ENCODE measurements at places on chromosomes 6 and 20.

DNA sequence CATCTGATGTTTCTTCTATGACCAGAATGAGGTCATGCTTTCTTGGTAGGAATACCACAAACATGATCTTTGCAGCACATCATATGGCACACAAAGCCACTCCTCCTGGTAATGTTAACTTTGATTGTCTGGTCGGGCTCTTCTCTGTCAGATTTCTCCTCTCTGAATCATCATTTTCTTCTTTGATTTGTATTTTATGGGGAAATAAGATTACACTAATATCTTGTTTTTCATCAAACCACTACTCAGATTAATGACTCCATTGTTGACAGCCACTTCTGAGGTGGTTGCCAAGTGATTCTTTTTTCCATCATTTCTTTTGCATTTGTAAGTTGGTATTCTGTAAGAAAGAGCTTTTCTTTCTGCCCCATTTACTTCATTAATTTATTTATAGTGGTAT lies 29.5 kb downstream of the TRMT11 start:
- DNase-seq = no peak

GRCh38 chr6:42369568-42369967 lies 82.2 kb downstream of the TRERF1 start:
- no peak for DNase-seq

GRCh38 chr20:57895161-57895855 lies 185.5 kb upstream of the PMEPA1 start:
- no peak for DNase-seq

- no peak for DNase-seq
Measured at GRCh38 chr6:157329829-157330228, 6.5 kb upstream of the TMEM242 start.

DNA sequence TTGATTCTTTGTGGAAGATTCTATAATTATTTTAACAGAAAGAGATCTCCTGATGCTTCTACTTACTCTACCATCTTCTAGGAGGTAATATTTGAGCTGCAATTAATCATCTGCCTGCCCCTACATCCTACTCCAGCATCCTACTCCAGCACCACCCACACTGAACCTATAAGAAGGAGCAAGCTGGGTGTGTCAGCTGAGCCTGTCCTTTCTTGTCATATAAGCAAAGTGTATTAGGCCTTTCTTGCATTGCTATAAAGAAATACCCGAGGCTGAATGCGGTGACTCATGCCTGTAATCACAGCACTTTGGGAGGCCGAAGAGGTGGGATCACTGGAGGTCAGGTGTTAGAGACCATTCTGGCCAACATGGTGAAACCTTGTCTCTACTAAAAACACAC lies 84.2 kb upstream of the ARG1 start:
- DNase-seq = no peak

DNA sequence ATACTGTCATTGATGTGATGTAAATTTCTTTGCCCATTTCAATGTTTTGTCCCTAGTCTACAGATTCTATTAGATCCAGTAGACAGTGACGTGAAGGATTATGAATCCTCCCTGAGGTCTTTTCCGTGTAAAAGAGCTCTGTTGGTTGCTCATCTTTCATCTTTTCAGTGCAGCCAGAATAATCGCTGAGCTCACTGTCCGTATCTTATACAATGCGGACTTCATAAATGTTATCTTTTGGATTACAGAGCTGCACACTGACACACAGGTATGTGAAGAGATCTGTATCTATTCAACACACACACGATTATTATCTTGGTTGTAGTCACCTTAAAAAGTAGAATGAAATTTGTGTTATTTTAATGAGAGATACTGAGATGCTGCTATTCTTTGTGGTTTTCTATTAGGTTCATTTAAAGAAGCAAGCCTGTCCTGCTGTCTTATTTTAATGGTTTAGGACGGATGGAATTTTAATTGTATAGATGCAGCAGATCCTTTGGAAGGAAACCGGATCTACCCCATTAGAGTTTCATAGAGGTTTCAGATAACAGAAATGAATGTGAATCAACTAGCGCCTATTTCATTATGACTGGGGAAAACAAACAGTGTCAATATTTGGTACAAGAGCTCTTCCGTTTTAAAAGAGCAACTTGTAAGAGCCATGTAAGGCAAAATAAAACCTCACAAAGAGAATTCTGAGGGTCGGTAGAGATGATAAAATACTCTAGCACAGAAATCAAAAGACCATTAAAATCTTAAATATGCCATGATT lies 79.4 kb downstream of the BMP6 start:
- no peak for DNase-seq

All from HuH-7 (cell line).